ENCODE measurements at places on chromosomes 7 and 10. TPM values are rescaled to one million over a fixed set of nuclear protein-coding genes. Genes with fewer than 3 reads are reported as not detected.

The TAS2R39 gene
- total RNA-seq: not detected

The TLX1 gene
- not detected for total RNA-seq

The SH2B2 gene
- total RNA-seq: 2.3 TPM

The SRPK2 gene
- 58.6 TPM for total RNA-seq

The MACC1 gene
- not detected for total RNA-seq

The WNT2 gene
- 0.62 TPM for total RNA-seq

The NUTM2D gene
- total RNA-seq: 3.2 TPM

The FKBP6 gene
- not detected for total RNA-seq

The IL15RA gene
- 0.56 TPM for total RNA-seq

The TMEM196 gene
- not detected for total RNA-seq

The HOGA1 gene
- total RNA-seq: not detected

The FBXO24 gene
- 0.82 TPM for total RNA-seq

The IGFBP1 gene
- total RNA-seq: 0.62 TPM

The FAM131B gene
- 4.0 TPM for total RNA-seq

The CYP2E1 gene
- 6.3 TPM for total RNA-seq

The PPP1R17 gene
- not detected for total RNA-seq

The IRF5 gene
- total RNA-seq: 0.26 TPM

The OR13A1 gene
- not detected for total RNA-seq

The EGFR gene
- total RNA-seq: 13.6 TPM

The CPN1 gene
- not detected for total RNA-seq

The GOLGA7B gene
- 0.13 TPM for total RNA-seq

The GPR158 gene
- total RNA-seq: 0.10 TPM

The GPR141 gene
- not detected for total RNA-seq

The SFRP4 gene
- 0.41 TPM for total RNA-seq

The GPR37 gene
- total RNA-seq: 1.6 TPM

The SRGN gene
- total RNA-seq: 10.3 TPM

The SEC31B gene
- 8.5 TPM for total RNA-seq

The WNT8B gene
- not detected for total RNA-seq

The NEUROD6 gene
- not detected for total RNA-seq

The ENTPD1 gene
- total RNA-seq: 5.2 TPM

The SYCE1 gene
- total RNA-seq: not detected

The UNCX gene
- total RNA-seq: not detected

The CPED1 gene
- total RNA-seq: 4.0 TPM

The CRHR2 gene
- not detected for total RNA-seq

The TUBAL3 gene
- not detected for total RNA-seq

The SLC39A12 gene
- total RNA-seq: not detected

The PTER gene
- 11.7 TPM for total RNA-seq

The POM121C gene
- 41.4 TPM for total RNA-seq

The ZNF727 gene
- total RNA-seq: not detected

The TRIM73 gene
- 3.1 TPM for total RNA-seq

Data from chondrocyte (in vitro differentiated cells).